ENCODE measurements at places on chromosomes 1 and 21.

DNA sequence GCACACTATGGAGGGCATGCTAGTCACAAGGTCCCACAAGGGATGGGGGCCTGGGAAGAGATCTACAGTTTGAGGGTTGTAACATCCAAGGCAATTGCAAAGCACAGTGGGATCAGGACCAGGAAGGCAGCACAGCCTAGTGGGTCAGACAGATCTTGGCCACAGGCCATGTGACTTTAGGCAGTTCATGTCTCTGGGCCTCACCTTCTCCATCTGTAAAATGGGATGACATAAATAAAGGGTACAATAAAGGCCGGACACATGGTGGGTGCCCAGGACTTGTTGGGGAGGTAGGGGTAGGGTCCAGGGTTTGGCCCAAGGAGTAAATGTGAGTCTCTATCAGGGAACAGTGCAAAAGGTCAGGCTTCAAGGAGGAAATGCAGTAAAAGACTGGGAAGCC is 18.1 kb upstream of the IGSF21 start:
- DNase-seq: no peak

- no peak for DNase-seq
These were observed 163.3 kb downstream of the RHOU start for GRCh38 chr1:228898582-228898992.

GRCh38 chr1:15507278-15507677 is 16.7 kb downstream of the CASP9 start:
- DNase-seq: no peak

- no peak for DNase-seq
These were observed 375.1 kb upstream of the ZP4 start for GRCh38 chr1:238265866-238266265.
